ENCODE measurements at places on chromosomes 1 and 21.
A peak's percentile ranks its signal among the peaks of the same experiment; 100 is the strongest.

DNA sequence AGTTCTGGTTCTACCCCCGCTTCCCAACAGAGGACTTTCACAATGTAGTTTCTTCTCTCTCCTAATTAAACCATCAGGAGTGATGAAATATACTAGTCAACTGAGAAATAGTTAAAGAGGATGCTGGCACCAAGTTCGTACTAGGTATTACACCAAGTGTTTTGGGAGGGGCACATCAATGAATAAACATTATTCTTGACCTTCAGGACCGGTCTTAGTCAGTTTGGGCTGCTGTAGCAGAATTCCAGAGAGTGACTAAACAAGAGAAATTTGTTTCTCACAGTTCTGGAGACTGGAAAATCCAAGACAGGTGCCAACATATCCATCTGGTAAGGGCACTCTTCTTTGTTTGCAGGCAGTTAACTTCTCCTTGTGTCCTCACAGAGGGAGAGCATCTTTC, 103.8 kb downstream of the SPATA17 start:
- no peak for DNase-seq

- DNase-seq, result peak; percentile 91
These were observed 280.3 kb downstream of the OMA1 start for GRCh38 chr1:58266242-58266641.

DNA sequence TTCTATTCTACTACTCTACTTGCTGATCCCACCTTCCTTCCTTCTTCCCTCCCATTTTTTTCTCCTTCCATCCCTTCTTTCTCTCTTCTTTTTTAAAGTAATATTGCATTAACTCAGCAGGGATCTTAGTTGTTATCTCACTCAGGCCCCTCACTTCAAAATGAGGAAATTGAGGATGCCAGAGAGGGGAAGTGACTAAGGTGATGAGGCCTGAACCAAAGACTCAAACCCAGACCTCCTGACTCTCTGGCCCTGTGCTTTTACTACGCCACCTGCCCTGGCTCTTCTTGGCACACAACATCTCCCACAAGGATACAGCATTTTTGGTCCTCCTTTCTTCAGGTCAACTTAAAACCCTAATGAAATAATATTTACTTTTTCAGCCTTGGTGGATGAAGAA, 151.7 kb upstream of the ZNF648 start:
- DNase-seq, result no peak

- DNase-seq, result no peak
These were observed 108.2 kb downstream of the MRPS6 start for GRCh38 chr21:34181431-34182039.

DNA sequence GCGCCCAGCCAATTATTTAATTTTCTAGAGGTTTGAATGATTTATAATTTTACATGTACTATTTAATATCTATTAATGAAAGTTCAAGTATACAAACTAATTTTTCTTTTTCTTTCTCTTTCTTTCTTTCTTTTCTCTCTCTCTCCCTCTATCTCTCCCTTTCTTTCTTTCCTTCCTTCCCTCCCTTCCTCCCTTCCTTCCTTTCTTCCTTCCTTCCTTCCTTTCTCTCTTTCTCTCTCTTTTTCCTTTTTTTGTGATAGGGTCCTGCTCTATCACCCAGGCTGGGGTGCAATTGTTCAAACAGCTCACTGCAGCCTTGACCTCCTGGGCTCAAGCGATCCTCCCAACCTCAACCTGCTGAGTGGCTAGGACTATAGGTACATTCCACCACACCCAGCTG, 16.1 kb upstream of the KIF14 start:
- no peak for DNase-seq

DNA sequence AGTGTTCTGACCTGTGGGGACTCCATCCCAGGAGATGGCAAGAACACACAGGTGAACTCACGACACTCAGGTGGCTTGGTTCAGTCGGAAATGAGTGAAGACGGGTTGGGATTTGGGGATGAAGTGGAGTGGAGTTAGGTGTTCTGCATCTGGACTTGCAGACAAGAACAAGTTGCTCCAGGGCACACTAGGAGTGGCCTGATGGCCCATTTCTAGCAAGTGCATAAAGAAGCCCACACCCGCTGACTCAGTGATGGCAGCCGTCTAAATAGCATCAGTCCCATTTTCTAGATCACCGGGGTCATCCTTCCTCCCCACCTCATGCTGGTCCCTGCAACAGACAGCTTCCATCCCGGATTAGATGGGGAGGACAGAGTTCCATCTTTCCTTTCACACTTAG, 278.4 kb downstream of the C1orf94 start:
- no peak for DNase-seq

DNA sequence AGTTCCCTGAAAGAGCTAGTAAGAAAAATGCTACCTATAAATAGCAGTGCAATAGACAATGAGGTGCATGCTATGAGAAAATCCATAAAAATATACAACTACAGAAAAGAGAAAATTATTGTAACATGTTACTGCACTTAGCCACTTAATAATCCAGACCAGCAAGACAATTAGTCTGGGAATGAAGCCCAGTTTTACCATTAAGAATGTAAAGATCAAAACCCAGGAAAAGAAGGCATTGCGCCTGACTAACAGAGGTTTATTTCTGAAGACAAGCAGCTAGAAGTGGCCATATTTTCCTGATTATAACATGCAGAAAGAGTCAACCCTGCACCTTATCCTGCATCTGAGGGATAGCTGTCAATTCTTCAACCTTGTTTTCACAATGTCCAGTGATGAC, 276.4 kb upstream of the PRMT6 start:
- DNase-seq, result no peak

DNA sequence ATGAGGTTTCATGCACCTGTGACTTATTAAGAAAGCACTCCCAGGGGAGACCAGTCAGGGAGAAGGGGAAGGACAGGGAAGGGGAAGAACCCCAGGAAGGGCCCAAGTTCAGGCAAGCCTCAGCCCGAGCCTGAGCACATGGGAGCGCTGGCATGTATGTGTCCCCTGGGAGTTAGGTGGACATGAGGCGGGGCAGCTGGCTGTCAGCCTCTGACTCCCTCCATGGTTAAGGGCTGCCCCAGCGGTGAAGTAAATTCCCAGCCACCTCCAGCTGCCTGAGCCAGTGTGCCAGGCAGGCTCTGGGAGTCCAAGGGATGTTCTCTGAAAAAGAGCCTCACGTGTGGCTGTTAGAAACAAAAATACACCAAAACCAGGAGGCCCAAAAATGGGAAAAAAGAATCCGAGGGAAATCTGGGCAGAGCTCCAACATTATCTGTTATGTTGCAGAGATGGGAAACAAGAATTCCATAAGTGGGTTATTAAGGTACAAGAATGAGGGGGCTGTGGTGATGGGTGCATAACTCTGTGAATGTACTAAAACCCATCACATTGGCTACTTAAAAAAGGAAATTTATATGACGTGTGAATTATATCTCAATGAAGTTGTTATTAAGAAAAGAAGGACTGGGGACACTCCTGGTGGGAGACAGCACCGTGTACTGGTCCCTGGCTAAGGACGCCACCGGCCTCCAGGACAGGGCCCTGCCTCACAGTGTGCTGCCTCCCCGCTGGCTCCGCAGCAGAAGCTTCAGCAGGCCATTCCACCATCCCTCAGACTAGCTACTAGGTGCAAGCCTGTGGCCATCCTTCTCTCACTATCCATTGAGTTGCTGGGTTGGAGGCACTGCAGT, 18.7 kb downstream of the DMRTB1 start:
- DNase-seq, result peak; percentile 76

DNA sequence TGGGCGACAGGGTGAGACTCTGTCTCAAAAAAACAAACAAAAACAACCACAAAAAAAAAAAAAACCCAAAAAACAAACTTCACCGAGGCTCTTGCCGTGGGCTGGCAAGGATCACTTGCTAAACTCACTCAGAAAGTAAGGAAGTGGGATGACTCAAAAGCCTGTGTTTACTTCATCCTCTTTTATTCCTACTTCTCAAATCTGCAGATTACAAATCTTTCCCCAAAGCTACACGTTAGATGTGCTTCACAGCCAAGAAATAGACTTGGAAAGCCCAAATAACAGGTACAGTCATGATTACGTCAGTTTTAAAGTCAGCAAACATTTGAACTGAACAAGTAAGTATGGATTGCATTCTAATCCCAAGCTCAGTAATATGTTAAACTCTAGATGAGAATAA, 359.3 kb downstream of the ADGRL2 start:
- no peak for DNase-seq

- DNase-seq, result no peak
These were observed 23.1 kb upstream of the MYSM1 start for GRCh38 chr1:58722967-58723366.

DNA sequence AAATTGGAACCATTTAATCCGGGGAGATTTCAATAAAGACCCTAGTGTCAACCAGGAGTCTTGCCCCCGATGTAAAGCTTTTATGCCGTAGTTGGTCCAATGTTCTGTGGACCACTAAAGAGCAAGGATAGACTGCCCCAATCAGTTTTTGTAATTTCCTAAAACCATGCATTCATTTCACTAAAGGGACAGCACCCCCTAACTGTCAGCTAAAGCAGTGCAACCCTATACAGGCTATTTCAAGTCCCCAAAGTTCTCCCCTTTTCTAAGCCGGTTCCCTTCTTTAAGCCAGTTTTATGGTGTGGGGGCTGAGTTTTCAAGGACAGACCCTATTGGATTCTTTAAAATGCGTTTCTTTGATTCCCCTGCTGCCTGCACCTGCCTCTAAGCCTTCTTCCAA, 12.7 kb upstream of the PDPN start:
- no peak for DNase-seq

Data from NCI-H2171 treated with DMSO at 0.1 percent for 48 hours (cell line).